ENCODE measurements at places on chromosomes 3 and 15.

GRCh38 chr3:65252266-65252665 is 564.5 kb upstream of the ADAMTS9 start:
- no peak for DNase-seq

DNA sequence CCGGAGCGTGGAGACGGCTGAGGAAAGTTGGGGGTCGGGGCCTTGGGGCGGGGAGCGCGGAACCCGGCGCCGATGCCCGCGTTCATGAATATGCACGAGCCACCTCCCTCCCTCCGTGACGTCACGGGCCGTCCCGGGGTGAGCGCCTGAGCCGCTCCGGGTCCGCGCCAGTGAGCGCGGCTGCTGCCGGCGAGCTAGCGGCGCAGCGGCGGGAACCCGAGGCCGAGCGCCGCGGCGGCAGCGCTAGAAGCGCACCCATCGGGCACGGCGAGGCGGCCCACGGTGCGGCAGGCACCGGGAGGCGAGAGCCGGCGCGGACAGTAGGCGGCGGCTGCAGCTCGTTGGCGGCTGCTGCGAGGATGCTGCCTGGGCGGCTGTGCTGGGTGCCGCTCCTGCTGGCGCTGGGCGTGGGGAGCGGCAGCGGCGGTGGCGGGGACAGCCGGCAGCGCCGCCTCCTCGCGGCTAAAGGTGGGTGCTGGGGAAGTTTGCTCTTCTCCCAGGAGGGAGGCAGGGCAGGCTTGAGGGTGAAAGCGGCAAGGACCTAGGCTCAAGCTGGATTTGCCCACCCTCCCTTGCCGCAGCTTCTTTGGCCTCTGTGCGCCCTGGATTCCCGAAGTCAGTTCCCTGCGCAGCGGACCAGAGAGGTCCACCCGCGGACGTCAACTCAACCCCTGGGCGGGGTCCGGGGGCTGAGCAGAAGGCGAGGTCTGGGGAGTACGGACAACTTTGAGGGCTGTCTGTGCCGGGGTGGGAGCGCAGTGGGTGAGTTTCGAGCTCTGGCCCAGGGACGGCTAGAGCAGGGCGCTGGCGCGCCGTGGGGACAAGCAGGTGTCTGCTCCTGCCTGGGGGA is at the start of gene CLSTN2:
Gene CLSTN2 (plus strand): TSS at position 170 of the 850 bp plus-strand sequence.
- DNase-seq: no peak

GRCh38 chr3:108598375-108598774 is 8.9 kb downstream of the DZIP3 start:
- DNase-seq: no peak

GRCh38 chr15:69400850-69401249 is 13.3 kb upstream of the KIF23 start:
- DNase-seq: no peak

GRCh38 chr3:18725668-18726407 is 300.7 kb upstream of the SATB1 start:
- DNase-seq: peak; percentile 77

DNA sequence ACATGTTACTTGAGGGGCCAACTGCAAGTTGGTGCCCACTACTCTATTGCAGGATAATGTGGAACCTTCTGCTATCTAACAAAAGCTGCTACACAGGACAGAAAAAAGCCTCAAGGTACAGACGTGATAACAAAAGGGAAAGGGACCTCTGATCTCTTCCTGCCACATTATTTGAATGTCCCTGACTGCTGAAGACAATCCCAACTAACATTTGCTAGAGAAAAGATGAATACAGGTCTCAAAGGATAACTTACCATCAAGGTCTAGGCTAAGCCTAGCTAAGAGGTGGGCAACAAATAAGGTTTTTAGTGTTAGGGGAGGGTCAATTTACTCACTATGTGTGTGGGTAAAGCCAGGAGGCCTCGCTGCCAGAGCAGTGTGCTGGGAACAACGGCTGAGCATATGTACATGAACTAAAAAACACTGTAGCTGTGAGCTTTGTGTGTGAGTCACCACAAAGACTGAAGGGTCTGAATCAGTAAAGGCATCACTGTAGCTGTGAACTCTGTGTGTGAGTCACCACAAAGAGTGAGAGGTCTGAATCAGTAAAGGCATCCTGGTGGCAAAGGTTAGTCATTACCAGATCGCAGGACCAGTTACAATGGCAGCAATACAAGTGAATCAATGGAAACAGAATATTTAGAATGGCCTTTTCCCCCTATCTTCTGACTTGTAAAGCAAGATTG is 111.7 kb downstream of the LMLN start:
- DNase-seq: peak; percentile 35

DNA sequence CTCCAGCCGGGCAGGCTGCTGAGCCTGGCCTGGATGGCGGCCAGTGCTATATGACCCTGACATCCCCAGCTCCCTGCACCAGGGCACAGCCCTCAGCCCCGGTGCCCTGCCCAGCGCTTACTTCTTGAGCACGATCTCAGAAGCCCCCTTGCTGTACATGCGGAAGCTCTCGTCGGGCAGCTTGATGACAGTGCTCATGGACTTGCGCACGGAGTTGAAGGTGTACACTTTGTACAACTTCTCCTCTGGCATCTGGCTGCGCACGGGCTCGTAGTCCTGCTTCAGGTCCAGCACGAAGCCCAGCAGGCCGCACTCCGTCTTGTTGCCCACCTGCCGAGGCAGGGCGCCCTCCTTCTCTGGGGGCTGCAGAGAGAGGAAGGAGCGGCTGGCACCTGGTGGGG is 38.8 kb upstream of the SEC13 start:
- DNase-seq: no peak

DNA sequence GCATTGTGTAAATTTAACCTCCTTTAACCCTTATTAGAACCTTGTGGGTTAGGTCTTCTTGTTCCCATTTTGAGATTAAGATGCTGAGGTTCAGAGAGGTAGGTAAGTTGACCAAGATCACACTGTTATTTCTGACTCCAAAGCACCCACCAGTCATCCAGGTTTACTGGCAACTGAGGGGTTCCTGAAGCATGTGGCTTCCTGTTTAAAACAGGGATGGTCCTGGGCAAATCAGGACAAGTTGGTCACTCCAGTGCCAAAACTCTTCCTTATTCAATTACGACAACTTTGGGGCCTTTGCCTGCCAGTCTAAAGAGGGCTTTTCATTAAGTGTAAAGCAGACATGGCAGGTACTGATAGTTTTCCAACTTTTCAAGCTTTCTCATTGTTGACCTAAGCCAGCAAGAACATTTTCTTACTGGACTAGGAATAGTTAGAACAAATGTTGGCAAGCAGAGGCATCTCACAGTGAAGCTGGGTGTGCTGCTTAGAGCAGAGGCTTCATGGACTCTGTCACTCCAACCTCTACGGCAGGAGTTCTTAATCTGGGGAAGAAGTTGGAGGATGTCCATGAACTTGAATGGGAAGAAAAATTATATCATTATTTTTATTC is 149.4 kb upstream of the ADAMTS9 start:
- no peak for DNase-seq

DNA sequence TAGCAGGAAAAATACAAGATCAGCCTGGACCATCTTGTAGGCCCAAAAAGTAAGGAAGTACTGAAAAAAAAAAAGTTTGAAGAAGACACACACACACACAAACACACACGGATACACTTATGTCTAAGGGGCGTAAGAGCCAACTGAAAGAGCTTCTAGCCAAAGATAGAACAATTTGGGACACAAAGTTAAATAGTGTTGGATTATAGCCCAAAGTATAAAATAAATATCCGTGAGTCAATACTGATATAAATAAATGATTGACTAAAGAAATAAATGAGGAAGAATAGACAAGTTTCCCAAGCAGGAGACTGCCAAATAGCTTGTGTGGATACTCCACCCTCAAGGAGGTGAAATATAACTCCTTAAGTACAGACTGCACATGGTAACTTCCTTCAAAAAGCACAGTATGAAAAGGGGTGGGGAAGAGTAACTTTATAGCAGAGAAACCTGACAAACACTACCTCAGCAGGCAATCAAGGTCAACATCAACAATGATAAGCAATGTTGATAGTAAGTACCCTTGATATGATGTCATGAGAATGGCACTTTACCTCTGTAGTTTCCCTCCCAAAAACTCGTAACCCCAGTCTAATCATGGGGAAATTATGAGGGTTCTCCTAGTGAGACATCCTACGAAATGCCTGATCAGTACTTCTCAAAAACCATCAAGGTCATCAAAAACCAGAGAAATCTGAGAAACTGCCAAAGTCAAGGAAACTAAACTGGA is 187.3 kb upstream of the ATP11B start:
- DNase-seq: no peak

GRCh38 chr3:113600418-113601182 is 68.2 kb downstream of the SIDT1 start:
- no peak for DNase-seq

DNA sequence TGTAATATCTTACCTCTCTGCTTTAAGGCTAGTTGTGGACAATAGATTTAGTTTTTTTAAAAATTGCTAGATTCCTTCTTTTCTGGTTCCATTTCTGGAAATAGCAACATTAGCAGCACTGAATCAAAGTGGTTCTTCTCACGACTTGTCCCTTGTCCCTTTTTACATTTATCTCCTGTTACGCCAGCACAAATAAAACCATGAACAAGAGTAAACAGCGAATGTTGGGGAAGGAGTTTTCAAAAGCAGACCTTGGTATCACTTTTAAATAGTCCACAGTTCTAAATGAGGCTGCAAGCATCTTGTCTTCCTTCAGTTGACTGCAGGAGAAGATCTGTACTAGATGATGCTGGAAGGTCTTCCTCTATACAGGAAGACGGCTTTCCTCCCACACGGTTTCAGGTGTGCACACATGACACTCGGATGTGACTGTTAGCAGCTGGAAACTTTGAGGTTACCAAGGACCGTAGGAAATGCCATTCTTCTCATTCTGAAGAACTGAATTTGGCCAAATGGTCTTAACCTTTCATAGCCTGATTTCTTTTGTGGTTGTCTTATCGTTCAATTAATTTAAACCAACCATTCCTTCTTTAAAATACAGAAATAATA is 251.0 kb upstream of the ICE2 start:
- no peak for DNase-seq

DNA sequence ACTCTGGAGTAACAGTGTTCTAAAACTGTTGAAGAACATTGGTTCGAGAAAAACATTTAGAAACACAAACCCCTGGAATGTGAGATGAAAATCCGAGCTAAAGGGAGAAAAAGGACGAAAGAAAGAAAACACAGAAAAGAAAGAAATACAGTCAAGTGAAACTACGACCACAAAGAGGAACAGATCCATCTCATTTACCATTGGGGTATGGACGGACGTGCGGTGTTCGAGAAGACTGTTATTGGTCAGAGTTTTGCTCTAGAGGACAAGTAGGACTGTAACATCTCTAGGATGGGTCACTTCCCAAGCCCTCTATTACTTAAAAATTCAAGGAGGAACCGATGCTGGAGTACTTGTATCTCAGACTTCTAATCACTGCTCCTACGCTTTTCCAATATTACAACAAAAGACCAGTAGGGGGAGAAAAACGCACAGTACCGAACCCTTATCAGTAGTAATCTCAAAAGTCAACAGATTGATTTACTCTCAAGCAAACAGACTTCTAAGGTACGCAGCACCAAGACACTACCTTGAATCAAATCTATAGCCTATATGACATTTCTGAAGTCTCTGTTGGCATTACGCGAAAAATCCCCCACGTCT is 1.1 kb upstream of the PIK3CA start:
- peak; percentile 20 for DNase-seq

DNA sequence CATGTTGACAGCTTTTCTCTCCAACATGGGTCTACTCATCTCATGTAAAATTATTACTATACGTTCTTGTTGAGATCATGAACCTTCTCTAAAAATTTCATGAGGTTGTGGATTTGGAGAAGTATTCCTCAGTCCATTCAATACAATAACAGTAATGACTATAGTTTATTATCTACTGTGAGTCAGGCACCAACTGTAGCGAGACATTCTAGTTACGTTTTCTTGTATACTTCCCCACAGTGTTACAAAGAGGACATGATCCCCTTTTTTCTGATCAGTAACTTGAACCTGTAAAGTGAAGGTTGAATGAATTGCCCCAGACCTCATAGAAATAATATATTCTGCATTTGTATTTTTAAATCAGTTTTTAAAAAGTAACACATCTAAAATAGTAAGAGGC is 76.4 kb downstream of the AKAP13 start:
- no peak for DNase-seq

DNA sequence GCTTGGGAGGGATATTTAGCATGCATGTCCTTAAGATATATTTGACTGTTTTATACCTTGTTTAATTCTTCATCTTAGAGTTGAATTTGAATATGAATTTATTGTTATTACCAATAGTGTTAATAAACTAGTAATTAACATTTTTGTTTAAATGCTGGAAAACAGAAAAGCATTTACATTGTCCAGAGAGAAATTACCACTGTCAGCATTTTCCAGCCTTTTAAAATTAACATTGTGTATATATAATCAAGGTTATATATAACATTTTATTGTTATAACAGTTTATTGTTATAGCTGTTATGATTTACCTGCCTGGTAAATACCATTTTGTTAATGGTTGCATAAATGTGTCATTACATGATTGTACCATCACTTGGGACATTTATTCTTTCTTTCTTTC is 8.0 kb upstream of the P4HTM start:
- DNase-seq: no peak

DNA sequence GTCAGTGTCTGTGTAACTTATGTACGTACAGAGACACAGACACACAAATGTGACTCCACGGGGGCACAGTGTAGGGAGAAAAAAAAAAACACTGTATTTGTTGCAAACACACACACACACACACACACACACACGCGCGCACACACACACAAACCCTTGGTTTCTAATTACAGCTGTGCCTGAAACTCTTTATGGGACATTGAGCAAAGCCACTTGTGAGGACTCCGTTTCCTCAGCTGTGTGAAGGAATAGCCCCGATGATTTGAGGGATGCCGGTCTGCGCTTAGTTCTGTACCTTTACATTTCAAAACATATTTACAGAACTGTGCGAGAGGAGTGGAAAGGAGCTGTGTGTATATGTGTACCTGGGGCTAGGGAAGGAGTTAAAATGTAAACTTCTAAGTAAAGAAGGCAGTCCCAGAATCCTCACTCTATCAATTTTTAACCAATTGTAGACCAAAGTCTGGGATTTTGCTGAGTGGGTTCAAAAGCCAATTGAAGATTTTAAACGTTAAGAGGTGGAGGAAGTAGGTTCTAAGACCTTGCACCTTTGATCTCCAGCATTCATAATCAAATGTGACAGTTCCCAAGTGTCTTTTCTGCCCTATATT is 5.3 kb upstream of the BCL6 start:
- DNase-seq: no peak

GRCh38 chr15:29917600-29918597 is 95.6 kb upstream of the TJP1 start:
- DNase-seq: no peak

GRCh38 chr15:77026501-77027110 is 31.7 kb downstream of the PSTPIP1 start:
- DNase-seq: no peak

DNA sequence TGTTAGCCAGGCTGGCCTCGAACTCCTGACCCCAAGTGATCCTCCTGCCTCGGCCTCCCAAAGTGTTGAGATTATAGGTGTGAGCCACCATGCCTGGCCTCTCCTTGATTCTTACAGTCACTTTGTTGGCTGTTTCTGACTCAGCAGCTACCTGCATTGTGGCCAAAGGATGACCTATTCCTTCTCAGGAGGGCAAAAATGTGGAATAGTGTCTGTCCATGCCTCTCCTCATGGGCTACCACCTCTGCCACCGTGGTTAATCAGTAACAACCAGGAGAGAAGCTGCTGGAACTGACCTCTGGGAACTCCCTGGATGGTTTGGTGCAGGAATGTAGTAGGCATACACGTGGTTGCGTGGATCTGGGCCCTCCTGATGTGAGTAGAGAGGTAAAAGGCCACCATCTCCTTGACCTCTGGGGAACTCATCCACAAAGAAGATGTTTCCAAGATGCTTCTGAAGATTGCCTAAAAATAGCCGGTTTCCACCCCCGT is 63.3 kb downstream of the FLNB start:
- DNase-seq: no peak

- DNase-seq: no peak
Measured at GRCh38 chr3:77460326-77460725, 420.4 kb downstream of the ROBO2 start.

Measured in CD8-positive, alpha-beta T cell (primary cell).